Stimulated activated CD4-positive, alpha-beta T cell treated with anti-CD3 and anti-CD28 coated beads, Interleukin-1b, Interleukin-23, amount 100 ng/mL, for 1 hour (primary cell): ENCODE measurements at places on chromosomes 5 and 9.

- no peak for DNase-seq
Observed at GRCh38 chr9:124312290-124313265, 54.8 kb downstream of the NEK6 start.

DNA sequence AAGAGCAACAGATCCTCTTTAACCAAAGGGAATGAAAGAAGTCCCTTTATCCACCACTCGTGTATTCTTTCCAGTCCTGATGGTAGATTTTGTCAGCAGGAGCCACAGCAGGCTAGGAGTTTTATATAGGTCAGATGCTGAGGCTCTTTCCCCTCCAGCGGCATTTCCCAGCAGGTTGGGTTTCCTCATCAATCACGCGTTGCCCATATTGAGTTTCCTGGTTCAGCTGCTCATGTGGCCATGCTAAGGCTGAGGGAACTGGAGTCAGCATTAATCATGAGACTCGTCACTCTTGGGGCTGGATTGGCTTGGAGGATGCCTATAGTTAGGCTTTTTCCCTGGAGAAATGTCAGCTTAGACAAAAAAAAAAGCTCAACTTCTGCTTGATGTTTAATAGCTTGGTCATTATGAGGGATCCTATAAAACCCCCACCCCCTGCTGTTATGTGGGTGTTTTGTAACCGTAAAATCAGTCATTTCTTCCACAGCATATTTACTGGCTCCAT lies 193.4 kb upstream of the GAS1 start:
- no peak for DNase-seq

GRCh38 chr5:76372323-76373054 lies 30.6 kb upstream of the IQGAP2 start:
- DNase-seq, result no peak

GRCh38 chr9:95735701-95736100 lies 139.8 kb upstream of the ERCC6L2 start:
- no peak for DNase-seq

DNA sequence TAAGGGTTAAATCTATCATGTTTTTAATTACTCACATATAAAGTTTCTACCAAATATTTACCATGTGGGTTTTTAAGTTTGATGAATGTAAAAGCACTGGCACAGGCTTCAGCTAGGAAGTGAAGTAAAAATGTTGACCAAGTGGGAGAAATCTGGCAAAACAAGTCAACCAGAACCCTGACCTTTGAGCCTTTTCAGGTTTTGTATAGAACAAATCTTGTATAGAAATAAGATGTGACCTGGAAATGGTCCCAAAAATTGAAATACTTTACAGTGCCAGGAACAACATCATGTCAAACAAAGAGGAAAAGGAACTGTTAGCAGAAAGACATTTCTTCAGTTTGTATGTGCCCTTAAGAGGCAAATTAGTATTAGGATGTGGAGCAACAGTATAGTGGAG lies 137.6 kb downstream of the CCDC192 start:
- DNase-seq, result no peak

GRCh38 chr5:142601432-142601831 lies 84.5 kb downstream of the FGF1 start:
- DNase-seq, result no peak

GRCh38 chr9:136940526-136941230 lies 3.9 kb downstream of the FBXW5 start:
- no peak for DNase-seq

DNA sequence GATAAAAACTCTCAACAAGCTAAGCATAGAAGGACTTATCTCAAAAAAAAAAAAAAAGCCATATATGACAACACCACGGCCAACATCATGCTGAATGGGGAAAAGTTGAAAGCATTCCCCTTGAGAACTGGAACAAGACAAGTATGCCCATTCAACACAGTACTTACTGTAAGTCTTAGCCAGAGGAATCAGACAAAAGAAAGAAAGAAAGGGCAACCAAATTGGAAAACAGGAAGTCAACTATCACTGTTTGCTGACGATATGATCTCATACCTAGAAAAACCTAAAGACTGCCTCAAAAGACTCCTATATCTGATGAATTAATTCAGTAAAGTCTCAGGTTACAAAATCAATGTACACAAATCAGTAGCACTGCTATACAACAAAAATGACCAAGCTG lies 24.6 kb upstream of the PTGER4 start:
- DNase-seq, result no peak

DNA sequence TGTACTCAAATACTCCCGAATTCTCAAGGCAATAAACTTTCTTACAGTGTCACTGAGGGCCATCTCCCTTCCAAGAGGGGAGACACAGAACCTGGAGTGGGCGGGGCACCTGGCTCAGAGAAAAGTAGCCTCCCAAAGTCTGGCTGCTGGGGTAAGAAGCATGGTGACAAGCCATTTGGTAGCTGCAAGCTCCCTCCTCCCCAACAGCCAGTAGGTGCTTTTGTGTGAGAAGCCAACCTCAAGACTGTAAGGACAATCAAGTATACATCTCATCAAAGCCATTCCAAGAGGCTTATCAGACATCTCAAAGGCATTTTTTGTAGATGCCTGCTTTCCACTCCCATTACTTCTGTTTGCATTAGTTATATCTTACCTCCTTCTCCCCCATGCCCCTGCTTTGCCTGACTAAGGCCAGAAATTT lies 1.4 kb downstream of the DAB2 start:
- DNase-seq, result no peak

DNA sequence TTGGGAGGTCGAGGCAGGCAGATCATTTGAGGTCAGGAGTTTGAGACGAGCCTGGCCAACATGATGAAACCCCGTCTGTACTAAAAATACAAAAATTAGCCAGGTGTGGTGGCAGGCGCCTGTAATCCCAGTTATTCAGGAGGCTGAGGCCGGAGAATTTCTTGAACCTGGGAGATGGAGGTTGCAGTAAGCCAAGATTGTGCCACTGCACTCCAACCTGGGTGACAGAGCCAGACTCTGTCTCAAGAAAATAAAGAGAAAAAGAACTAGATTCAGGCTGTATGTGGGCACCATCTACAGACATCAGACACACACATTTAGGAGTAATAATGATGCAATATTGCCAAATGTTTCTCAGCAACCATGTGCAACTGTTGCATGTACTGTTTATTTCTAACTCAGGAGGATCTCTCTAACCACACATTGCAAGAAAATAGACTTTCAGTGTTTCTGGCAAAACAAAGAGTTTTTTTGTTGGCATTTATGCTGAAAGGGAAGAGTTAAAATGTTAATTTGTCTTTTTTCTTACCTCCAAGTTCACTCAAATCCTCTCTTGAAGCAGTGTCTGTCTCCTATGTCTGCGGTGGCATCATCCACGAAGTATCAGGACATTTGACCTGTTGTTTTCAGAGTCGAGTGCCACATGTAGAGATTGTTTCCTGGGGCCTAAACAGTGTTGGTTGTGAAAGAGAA lies 5.1 kb upstream of the ORM1 start:
- no peak for DNase-seq

DNA sequence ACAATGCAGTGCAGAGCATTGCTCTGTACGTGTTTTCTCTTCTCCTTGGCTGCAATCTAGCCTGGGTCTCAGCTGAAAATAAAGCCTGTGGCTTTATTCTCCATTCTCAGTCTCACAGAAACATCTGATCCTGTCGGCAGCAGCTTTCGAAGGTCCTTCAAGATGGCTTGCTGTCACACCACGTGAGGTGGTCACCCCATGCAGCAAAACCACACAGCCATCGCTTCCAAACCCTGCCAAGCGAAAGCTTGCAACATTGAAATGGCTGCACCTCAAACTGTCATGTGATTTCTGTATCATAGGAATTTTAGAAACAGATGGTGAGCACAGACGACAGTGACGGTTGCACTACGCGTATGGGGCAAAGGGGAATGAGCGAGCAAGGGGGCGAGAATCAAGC lies 98.5 kb upstream of the SMARCA2 start:
- DNase-seq, result no peak

DNA sequence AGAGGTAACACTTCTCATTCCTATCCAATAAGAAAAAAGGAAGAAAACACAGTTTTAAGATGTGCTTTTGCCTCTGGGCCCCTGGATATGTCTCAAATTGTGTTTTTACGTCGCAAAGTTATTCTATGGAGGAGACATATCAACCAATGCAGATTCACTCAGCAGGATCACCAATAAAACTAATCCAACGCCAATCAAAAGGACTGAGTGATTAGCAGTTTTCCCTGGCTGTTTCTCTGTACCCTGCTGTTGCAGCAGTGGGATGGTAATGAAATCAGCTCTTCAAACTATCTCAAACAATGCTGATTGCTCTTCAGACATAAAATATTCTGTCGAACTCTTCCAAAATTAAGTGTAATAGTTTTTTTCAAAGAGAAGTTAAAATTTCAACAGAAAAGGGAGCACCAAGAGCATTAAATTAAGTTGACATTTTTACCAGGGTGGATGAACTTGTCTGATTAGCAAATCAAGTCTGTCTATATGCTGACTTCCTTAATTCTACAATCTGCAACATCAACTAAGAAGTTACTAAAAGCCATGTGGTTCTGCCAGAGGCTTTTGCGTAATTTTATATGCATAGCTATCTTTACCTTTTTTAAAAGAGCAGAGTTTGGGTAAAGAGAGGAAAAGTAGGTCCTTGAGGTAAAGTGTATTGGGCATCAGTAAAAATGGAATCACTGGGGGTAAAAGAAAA lies 9.7 kb upstream of the HK3 start:
- DNase-seq, result no peak

- DNase-seq, result no peak
Observed at GRCh38 chr9:20562051-20562450, 60.2 kb downstream of the MLLT3 start.

GRCh38 chr9:93962017-93962416 lies 6.9 kb upstream of the BARX1 start:
- no peak for DNase-seq

GRCh38 chr5:179348011-179348530 lies 2.8 kb upstream of the ADAMTS2 start:
- no peak for DNase-seq

DNA sequence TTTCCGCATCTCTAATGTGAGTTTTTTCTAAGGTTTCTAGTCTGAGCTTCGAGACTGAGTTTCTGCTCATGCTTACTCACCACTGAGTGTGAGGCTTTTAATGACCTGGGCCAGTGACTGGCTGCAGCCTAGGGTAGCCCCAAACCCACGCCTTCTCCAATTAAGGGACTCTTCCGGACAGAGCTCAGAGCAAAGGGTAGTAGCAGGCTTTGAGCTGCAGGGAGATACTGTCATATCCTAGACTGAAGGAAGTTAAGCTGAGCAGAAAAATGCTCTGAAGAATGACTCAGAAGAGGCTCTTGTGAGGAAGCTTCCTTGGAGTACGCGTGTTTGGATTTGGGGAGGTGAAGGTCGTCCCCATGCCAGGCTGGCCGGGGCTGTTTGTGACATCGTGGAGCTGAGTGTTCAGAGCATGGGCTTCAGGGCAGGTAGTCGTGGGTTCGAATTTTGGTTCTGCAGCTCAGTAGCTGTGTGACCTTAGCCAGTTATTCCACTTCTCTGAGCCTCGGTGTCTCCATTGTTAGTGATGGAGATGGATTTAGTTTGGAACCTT lies 3.5 kb downstream of the USP20 start:
- DNase-seq, result no peak

DNA sequence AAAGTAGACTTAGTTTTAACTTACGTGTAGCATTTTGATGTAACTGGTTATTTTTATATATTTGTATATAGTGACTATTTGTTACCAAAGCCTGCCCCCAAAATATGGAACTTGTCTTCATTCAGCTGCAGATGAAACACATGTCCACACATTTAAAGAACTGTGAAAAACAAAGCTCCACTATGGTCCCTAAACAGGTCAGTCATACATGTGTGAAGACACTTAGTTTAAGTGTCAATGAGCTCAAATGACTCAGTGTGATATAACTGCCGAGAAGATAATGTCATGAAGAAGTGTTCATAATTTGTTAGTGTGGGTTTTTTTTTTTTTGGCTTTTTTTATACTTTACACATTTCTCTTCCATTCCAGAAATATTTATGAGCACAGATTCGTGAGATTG lies 28.2 kb downstream of the HAVCR1 start:
- DNase-seq, result no peak

DNA sequence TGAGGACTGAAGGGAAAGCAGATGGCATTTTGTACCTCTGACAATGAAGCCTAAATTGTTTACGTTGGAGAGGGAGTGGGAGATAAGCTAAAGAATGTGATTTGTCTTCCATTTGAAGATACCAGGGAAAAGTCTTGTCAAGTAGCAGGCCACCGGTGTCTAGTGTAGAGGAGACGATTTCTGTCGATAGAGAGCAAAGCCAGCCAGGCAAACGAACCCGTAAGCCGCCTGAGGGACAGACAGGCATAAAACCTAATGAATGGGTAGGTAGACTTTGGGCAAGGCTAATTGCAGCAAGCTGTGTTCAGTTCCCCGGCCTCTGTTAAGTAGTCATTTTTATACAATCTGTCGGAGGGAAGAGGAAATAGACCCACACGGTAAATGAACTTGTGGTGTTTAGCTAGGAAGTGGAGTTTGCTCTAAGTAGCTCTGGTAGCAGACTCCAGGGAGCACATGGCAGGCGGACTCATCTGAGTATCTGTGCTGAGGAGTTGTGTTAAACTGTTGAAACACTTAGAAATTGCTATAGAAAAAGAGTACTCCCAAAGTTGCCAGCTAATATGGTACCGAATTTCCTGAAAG lies 28.8 kb downstream of the SMARCA2 start:
- DNase-seq, result no peak

DNA sequence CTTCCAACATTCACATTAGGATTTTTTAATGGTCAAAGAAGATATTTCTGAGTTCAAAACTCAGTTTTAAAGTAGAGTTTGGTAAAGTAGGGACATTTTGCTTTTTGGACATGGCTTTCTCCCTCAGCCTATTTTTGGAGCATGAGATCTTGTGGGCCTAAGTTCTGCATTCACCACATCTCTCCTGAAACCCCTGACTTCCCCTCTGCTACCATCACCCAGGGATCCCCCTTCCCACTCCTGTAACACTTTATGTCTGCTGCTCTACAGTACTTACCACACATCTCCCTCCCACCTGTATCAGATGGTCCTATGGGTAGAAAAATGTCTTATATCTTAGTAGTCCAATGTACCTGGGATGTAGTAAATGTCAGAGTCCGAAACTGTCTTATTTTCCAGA lies 48.2 kb upstream of the JAK2 start:
- no peak for DNase-seq

GRCh38 chr5:2001300-2001699 lies 118.6 kb upstream of the IRX4 start:
- DNase-seq, result no peak

GRCh38 chr9:120874226-120875194 lies 2.5 kb downstream of the PHF19 start:
- DNase-seq, result no peak

DNA sequence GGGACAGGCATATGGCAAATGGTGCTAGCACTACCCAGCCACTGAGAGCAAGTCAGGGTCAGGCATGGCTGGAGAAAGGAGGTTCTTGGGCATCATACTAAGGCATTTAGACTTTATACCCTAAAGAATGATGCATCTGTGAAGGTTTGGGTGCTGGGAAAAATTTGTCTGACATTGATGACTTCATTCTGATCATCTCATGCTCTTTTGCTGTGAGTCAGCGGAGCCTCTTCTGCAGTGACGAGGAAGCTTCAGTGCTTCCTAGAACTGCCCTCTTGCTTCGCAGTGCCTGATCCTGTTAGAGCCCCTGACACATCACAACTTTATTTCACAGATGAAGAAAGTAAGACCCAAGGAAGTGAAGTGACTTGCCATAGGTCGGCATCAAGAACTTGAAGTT lies 266.6 kb upstream of the GAS1 start:
- no peak for DNase-seq

GRCh38 chr5:38576961-38577684 lies 20.7 kb upstream of the LIFR start:
- DNase-seq, result no peak
